ENCODE measurements at places on chromosomes 7 and 10.

DNA sequence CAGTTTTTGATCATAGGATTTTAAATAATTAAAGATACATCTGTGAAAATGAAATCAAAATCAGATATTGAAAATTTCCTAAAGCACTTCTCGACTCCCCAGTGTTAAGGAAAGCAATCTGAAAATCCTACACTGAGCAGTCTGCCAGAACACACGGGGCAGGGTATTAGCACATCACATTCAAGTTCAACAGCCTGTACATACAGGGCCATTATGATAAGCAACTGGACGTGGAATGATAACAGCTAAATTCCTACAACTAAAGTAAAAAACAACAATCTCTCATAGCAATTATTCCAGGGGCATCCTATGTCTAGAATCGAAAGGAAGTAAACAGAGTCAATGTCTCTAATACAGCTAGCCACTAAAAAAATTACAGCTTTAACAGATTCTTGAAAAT, 31.7 kb downstream of the TRDMT1 start:
- DNase-seq, result peak; percentile 41

- peak; percentile 52 for DNase-seq
These were observed 65.8 kb upstream of the PRSS58 start for GRCh38 chr7:142323706-142324105.

- peak; percentile 75 for DNase-seq
These were observed 16.2 kb upstream of the PAX2 start for GRCh38 chr10:100728928-100729861.

GRCh38 chr7:44110719-44111635, 6.8 kb downstream of the AEBP1 start:
- DNase-seq, result no peak

DNA sequence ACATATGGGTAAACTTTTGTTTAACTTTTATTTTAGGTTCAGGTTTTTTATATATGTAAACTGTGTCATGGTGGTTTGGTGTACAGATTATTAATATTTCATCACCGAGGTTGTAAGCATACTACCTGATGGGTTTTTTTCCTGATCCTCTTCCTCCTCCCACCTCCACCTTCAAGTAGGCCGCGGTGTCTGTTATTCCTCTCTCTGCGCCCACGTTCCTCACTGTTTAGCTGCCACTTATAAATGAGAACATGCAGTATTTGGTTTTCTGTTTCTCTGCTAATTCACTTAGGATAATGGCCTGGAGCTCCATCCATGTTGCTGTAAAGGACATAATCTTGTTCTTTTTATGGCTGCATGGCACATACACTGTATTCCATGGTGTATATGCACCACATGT, 1000.0 kb upstream of the CELF2 start:
- no peak for DNase-seq
